ENCODE measurements at places on chromosomes 5 and 9.

- no peak for DNase-seq
Measured at GRCh38 chr5:57665146-57665936, 182.7 kb upstream of the ACTBL2 start.

- DNase-seq = no peak
Measured at GRCh38 chr5:74341221-74341620, 299.3 kb downstream of the ENC1 start.

GRCh38 chr9:81414836-81415235 is 274.5 kb downstream of the TLE1 start:
- no peak for DNase-seq

- DNase-seq = no peak
Measured at GRCh38 chr9:13063880-13064459, 215.5 kb downstream of the MPDZ start.

DNA sequence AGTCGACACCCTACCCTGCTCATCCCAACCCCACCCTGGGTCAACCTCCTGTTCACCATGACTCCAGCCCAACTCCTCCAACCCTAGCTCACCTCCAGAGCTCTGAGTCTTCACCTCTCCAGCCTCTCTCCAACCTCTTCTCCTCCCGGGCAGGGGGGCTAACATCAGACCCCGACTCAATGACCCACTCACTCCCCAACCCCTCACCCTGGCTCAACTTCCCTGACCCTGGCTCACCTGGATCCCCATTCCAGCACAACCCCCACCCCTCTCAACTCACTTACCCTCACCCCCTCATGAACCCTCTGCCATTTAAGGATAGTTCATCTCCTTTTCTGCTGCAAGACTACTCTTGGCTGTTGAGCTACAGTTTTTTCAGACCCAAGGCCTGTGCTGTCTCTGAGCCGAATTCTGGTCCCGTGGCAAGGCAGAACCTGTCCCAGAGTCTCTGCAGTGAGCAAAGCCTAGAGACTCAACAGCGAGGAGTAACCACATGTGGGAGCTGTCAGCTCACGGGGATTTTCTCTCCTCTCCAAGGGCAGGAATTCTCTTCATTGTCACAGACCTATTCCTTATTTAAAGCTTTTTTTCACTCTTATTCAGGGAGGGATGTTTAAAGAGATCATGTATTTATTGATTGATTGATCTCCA is 29.8 kb downstream of the ANKRD33B start:
- DNase-seq = no peak

GRCh38 chr9:127452691-127453090 is 1.4 kb downstream of the LRSAM1 start:
- DNase-seq = no peak

- no peak for DNase-seq
Measured at GRCh38 chr9:98522487-98522886, 186.2 kb downstream of the GABBR2 start.

GRCh38 chr9:132143359-132143758 is 18.5 kb upstream of the NTNG2 start:
- DNase-seq = no peak
